ENCODE measurements at places on chromosomes 3 and 15. TPM values are rescaled to one million over a fixed set of nuclear protein-coding genes. Genes with fewer than 3 reads are reported as not detected.

DNA sequence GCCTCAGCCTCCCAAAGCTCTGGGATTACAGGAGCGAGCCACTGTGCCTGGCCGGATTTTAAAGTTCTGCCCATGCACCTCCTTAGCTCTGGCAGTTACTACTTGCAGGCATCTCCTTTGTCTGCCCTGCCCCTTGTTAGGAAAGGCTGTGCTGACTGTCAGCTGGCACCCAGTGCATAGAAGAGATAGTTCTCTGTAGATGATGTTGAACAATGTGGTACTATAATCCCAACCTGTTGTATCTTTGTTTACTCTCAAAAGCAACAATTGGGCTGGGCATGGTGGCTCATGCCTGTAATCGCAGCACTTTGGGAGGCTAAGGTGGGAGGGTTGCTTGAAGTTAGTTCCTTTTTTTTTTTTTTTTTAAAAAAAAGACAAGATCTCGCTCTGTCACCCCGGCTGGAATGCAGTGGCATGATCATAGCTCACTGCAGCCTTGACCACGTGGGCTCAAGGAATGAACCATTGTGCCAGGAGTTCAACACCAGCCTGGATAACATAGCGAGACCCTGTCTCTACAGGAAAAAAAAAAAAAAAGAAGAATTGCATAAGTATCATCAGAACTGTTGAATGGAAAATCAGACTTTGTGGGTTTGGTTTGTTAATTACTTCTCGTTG lies 30.6 kb downstream of the FLNB start:
- DNase-seq: no peak

GRCh38 chr3:162152636-162153035 lies 656.0 kb downstream of the OTOL1 start:
- DNase-seq: no peak

DNA sequence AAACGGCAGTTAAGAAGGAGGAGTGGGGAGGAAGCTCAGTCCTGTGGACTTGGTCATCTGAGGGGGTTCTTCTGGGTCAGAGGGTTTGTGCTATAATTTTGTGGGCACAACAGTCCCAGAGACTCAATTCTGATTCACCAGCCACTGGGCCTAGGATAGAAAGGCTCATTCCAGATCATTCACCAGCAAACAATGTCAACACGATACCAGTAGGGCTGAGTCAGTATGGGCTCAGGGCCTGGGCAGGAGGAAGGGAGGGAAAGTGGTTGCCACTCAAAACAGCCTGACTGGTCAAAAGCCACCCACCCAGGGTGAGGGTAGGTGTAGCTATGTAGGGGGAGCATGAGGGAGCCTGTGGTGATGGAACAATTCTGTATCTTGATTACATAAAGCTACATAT lies 86.9 kb upstream of the MEX3B start:
- no peak for DNase-seq

DNA sequence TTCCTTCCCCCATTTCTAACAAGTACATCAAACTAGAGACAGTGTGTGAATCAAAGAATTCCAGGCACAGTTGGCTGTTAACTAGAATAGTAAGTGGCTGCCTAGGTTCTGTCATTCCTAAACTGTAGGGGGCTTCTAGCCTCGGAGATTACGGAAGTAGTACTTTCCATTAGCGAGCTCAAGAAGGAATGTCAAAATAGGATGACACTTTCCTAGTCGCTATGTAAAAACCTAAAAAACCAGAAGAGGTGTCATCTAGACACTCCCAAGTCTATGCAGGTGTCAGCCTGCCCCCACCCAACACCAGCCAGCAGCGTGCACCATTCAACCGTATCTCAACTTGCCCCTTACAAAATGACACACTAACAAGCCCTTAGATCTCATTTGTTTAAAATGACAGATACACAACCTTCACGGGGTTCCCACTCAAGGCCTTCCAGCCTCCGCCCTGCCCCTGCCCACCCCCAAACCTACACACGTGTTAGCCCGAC lies 874 bp downstream of the INO80 start:
- no peak for DNase-seq

- DNase-seq: no peak
Observed at GRCh38 chr3:14685179-14685578, 10.2 kb downstream of the C3orf20 start.

DNA sequence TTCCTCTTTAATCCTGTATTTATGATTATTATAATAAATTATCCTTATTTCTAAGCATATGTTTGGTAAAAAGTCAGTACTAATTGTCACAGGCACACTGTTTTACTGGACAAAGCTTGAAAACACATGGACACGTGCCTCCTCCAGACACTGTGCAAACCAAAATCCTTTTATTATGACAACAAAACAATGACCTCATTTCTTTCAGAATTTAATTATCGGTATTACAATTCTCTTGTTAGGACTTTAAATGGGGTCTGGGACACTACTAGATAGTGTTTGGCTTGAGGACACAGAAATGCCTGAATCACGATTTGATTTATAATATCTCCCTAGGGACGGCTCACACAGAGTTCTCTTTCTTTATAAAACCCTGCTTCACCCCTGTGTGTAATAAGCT lies 107.3 kb upstream of the IGSF10 start:
- DNase-seq: no peak

- no peak for DNase-seq
Observed at GRCh38 chr3:156148946-156149381, 28.6 kb downstream of the KCNAB1 start.

DNA sequence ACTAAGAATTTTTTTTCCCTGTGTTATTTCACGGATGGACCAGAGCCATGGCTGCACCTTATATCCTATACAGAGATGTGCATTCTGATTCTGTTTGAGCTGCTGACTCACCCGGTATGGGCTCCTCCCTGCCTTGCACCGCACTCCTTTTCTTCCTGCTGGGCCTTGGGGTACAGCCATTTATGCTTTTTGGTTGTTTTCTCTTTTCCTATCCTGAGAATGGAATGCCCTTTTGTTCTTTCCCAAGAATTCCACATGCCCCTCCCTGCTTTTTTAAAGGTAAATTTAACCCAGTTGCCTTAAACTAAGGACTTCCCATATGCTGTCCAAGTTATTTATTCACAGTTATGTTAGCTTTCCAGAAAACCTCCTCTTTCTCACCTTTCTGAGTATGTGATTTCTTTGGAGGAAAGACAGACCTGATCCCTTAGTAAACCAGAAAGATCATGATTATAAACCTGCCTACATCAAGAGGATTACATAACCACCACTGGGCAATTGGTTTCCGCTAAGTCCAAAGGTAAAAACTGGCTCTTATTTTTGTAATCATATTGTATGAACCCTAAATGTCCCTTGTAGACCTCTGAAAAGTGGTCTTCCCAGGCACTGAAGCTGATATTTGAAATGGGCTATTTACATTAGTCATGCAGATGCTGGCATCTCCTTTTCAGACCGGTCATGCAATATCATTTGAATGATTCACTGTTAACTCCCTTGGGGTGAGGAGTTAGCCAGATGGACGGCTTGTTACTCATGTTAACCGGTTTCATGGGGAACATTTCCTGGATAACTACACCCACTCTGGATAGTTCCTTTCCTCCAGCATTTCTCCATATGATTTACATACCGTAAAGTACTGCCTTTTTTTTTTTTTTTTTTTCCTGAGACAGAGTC lies 45.5 kb downstream of the TMOD3 start:
- no peak for DNase-seq

- no peak for DNase-seq
Observed at GRCh38 chr3:8606701-8607231, 37.8 kb downstream of the SSUH2 start.

The IL17RE gene
- total RNA-seq: 0.89 TPM

The GLDN gene
- not detected for total RNA-seq

The ADAMTS17 gene
- total RNA-seq: 0.39 TPM
